ENCODE measurements at places on chromosomes 6 and 20.

GRCh38 chr6:168395983-168396382, 45.0 kb upstream of the SMOC2 start:
- DNase-seq = no peak

DNA sequence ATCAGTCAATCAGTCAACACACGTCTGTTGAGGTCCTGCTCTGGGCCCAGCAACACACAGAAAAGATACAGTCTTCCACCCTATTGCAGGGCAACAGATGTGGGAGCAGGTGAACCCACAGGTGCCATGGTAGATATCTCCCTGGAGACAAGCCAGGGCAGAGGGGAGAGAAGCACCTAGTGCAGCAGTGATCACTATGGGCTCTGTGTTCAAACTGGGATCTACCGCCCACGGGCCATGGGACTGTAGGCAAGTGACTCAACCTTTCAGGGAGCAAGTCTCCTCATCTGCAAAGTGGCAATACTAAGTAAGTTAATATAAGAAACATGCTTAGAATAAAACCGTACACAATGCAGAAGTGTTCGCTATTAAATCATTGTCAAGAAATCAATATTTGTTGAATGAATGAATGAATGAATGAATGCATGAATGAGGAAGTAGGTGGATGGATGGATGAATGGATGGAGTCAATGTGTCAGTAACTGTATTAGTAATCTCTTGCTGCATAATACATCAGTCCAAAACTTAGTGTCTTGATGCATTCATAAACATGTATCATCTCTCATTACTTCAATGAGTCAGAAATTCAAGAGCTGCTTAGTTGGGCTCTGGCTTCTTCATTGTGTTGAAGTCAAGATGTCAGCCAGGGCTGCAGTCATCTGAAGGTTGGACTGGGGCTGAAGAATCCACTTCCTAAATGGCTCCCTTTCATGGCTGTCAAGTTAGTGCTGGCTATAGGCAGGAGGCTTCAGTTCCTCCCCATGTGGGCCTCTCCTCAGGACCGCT, 31.9 kb upstream of the NFATC2 start:
- no peak for DNase-seq

DNA sequence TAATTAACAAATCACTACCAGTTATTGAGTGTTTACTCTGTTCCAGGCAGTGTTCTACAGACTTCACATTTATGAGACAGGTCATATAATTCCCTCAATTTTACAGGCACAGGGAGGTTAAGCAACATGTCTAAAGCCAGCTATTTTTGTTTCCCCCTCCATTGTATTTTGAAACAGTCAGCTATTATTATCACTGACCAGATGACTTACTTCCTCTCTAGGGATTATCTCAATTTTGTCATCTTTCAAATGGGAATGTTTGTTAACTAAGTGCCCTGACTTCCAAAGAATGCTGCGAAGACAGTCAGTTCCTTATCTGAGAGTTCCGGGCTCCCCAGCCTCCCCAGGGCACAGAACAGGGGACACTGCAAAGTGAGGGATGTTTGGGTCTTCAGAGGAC, 5.6 kb upstream of the CNPY3 start:
- DNase-seq = no peak

GRCh38 chr20:53175135-53175780, 203.1 kb downstream of the TSHZ2 start:
- no peak for DNase-seq

DNA sequence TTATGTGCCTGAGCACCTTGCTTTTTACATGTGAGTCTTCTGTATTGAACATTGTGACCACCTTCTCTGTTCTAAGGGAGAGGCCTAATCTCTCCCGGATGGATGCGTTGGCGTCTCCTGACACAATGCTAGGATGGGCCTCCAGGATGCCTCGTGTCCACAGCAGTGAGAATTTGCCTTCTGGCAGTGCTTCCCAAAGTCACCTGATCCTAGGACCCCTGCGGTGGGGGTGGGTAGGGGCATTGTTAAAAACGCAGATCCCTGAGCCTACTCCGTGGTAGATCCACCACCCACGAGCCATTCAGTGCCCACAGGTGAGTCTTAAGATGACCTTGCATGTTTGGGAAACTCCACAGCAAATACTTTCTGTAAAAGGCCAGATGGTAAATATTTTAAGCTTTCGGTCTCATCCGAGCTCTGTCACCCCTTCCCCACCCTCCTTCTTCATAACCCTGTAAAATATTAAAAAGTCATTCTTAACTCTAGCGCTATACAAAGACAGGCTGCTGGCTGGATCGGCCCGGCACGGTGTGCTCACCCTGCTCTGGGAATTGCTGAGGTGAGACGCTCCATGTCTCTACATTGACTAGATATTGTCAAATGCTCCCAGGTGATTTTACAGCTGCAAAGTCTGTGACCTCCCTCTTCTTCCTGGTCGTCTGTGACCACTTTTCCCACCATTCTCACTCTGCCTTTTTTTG, 106.7 kb upstream of the IYD start:
- DNase-seq = no peak

DNA sequence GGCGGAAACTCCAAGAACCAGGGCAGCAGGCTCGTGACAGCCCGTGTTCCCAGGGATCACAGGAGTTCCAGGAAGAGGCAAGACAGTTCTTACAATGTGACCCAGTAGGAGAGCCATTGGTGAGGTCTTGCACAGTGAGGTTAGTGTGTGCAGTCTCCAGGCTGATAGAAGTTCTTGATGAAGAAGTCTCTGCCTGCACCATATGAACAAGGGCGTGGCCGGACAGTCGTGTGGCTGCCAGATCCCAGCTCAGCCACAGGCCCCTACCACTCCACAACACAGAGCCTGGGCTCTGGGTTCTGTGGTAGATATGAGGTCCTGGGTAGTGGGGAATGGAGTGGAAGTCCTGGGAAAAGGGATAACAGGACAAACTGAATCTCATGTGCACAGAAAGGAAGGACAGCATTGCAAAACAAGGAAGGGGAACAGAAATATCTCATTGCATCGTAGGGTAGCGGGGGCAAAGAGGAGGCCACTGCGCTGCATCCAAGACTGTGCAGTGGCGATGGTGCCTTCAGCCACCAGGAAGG, 65.2 kb downstream of the STX11 start:
- peak; percentile 29 for DNase-seq

DNA sequence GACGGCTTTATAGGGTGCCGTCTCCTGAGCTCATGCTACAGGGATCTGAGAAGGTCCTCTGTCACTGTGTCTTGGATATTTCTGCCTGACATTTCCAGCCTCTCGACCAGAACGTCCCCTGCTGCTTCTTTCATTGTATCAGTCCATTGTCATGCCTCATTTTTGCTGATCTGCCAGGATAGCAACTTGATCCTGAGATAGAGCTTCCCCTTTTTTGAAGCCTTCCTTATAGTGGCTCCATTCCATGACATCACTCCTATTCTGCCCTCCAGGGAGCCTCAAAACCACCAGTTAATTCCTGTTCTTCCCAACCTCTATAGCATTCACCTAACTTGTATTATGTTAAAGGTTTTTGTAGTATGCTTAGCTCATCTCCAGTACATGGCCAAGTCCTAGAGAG, 431.8 kb upstream of the NOX3 start:
- no peak for DNase-seq

DNA sequence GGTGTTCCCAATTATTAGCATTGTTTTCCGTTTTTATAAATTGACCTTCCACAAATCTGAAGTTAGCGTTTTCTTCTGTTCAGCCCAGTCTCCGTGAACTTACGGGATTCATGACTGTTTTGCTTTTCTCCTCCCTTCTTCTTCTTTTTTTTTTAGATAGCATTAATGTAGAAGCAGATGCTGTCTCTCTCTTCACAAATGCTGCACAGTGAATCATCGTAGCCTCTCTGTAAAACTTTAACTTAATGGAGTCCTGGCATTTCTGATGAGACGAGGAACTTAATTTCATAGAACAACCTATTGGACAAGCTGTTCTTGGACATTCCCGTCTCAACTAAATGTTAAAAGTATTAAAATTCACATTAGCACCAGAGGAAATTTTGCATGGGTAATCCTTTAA, 138.0 kb upstream of the EEF1E1 start:
- no peak for DNase-seq

GRCh38 chr6:3356056-3356823, 97.5 kb downstream of the PSMG4 start:
- DNase-seq = peak; percentile 75
